ENCODE measurements at places on chromosomes 7 and 10. TPM values are rescaled to one million over a fixed set of nuclear protein-coding genes. Genes with fewer than 3 reads are reported as not detected.

GRCh38 chr7:91636728-91637127 is 243.8 kb downstream of the MTERF1 start:
- no peak overlapping the region for H3K27ac ChIP-seq
- H3K4me1 ChIP-seq, result no peaks in the 10 kb centered on the region
- H3K27me3 ChIP-seq, result no peaks in the 10 kb centered on the region
- no peaks in the 10 kb centered on the region for H3K36me3 ChIP-seq
- no peak overlapping the region for H3K4me3 ChIP-seq

GRCh38 chr10:43570971-43571370 is 3.4 kb downstream of the ZNF239 start:
- no peaks in the 10 kb centered on the region for H3K27me3 ChIP-seq
- no peak for DNase-seq
- H3K27ac ChIP-seq, result no peak overlapping the region
- no peaks in the 10 kb centered on the region for H3K36me3 ChIP-seq

DNA sequence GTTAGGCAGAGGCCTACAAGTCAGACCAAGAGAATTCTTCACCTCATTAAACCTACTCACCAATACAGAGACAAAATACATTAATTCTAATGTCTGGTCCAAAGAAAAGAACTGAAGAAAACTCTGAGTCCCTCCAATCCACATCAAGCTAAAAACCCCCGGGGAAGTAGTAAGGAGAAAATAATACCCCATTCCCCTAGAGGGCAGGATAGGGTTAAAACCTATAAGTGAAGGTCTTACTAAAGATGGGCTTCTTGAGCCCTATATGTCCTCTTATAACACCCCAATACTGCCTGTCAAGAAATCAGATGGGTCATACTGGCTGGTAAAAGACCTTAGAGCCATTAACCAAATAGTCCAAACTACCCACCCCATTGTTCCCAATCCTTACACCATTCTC is 141.3 kb upstream of the TMEM106B start:
- no peak for DNase-seq
- H3K4me1 ChIP-seq, result no peaks in the 10 kb centered on the region
- H3K36me3 ChIP-seq, result no peaks in the 10 kb centered on the region
- H3K4me3 ChIP-seq, result no peak overlapping the region
- H3K27me3 ChIP-seq, result no peaks in the 10 kb centered on the region
- no peak overlapping the region for H3K27ac ChIP-seq

GRCh38 chr10:26213157-26213800 is 3.3 kb upstream of the GAD2 start:
- no peak overlapping the region for H3K4me3 ChIP-seq
- H3K27me3 ChIP-seq, result peaks cover 23% of the 10 kb centered on the region

GRCh38 chr7:122416336-122416735 is 111.8 kb upstream of the FEZF1 start:
- DNase-seq, result no peak
- no peaks in the 10 kb centered on the region for H3K27me3 ChIP-seq
- H3K4me1 ChIP-seq, result no peaks in the 10 kb centered on the region
- no peak overlapping the region for H3K27ac ChIP-seq
- no peaks in the 10 kb centered on the region for H3K36me3 ChIP-seq
- H3K4me3 ChIP-seq, result no peak overlapping the region

DNA sequence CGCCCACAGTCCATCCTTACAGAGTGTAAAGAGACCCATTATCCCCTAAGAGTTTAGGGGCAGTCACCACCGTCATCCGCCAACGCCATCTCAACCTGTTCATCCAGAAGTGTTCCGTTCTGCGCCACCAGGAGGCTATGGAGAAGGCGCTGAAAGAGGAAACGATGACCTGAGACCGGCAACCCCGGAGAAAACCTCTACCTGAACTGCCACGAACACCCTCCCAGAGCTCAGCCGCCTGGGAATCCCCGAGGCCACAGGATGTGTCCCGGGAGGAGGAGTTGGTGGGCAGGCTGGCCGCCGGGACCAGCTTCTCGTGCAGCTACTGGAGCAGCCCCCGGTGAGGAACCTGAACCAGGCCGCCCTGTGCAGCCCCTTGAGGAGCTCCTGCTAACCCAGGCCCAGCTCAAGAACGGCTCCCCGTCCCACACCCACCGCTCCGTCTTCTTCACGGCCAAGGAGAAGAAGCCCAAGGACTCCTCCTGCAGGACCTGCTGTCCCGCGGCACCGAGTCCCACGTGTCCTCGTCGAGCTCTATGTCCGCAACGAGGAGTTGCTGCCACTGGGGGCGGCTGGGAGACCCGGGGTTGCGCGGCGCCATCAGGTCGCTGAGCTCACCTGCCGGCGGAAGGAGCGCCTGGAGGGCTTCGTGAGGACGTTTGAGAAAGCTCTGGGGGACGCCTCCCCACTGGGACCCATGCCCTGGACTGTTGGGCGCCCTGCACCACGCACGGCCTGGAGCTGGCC is 21.1 kb upstream of the LANCL2 start:
- no peak for DNase-seq
- no peaks in the 10 kb centered on the region for H3K4me1 ChIP-seq
- no peak overlapping the region for H3K4me3 ChIP-seq
- H3K27me3 ChIP-seq, result no peaks in the 10 kb centered on the region
- H3K36me3 ChIP-seq, result no peaks in the 10 kb centered on the region

DNA sequence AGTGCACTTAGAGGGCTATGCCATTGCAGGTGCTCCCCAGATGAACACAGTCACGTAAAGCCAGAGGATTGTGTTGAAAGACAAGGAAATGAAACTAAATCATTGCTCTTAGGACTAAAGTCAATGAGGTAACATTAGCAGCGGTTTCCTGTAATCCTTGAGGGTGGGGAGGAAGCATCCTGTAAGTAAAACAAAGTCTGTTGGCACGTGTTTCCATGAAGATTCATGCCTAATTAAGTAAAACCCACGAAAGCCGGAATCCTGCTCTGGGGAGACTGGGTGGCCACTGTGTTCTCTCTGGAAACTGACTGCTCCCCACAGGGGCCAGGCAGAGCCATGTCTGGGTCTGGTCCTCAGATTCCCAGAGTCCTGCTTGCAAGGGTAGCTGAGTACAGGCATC is 18.3 kb downstream of the STEAP1B start:
- no peaks in the 10 kb centered on the region for H3K27me3 ChIP-seq
- H3K36me3 ChIP-seq, result no peaks in the 10 kb centered on the region
- no peak for DNase-seq
- no peaks in the 10 kb centered on the region for H3K4me1 ChIP-seq

- H3K27me3 ChIP-seq, result no peaks in the 10 kb centered on the region
- no peak overlapping the region for H3K27ac ChIP-seq
- H3K4me1 ChIP-seq, result no peaks in the 10 kb centered on the region
- no peaks in the 10 kb centered on the region for H3K36me3 ChIP-seq
- no peak overlapping the region for H3K4me3 ChIP-seq
- no peak for DNase-seq
Observed at GRCh38 chr10:49274886-49275285, 24.1 kb upstream of the C10orf71 start.

- DNase-seq, result peak; percentile 26
- H3K27me3 ChIP-seq, result no peaks in the 10 kb centered on the region
- H3K27ac ChIP-seq, result no peak overlapping the region
- H3K36me3 ChIP-seq, result no peaks in the 10 kb centered on the region
- H3K4me3 ChIP-seq, result no peak overlapping the region
Observed at GRCh38 chr7:95213809-95214492, 110.4 kb downstream of the PON1 start.

DNA sequence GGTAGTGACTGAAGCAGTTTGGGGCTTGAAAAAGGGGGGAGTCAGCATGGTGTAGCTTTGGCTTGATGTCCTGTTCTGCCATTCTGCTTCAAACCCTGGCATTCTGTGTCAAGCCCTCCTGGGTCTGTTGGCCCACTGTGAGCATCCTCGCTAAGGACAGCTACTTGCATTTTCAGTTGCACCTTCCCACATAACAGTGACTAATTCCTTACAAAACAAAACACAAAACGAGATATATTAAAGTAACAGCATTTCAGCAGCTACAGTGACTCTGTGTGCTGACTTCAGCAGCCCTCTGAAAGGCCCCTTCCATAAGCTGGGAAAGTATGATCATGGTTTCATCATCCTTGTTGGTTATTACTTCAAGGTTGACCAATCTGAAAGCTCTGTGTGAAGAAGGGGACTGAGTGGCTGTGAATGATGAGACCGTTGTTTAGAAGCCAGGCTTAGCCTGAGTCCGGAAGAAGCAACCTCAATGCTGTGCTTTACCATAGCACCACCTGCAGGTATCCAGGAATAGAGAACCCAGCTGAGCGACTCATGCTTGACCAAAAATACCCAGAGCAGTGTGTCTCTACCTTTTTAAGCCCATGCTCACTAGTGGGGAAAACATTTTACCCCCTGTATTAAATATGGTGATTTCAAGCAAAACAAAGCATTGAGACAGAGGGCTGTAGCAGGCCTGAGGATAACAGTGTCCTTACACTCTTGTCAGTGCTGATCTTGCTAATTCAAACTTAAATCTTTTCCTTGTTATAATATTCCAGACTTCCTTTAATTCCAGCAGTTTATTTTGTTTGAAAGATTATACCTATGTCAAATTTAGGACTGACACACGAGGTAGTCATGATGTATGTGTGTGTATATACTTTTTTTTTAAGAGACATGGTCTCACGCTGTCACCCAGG is 42.6 kb upstream of the CC2D2B start:
- H3K27me3 ChIP-seq, result no peaks in the 10 kb centered on the region
- H3K27ac ChIP-seq, result no peak overlapping the region
- no peaks in the 10 kb centered on the region for H3K36me3 ChIP-seq
- DNase-seq, result peak; percentile 5
- peaks cover 8% of the 10 kb centered on the region for H3K4me1 ChIP-seq
- no peak overlapping the region for H3K4me3 ChIP-seq

- no peaks in the 10 kb centered on the region for H3K36me3 ChIP-seq
- no peaks in the 10 kb centered on the region for H3K4me1 ChIP-seq
- DNase-seq, result no peak
- H3K27ac ChIP-seq, result no peak overlapping the region
Observed at GRCh38 chr7:81774551-81774950, 4.7 kb upstream of the HGF start.

DNA sequence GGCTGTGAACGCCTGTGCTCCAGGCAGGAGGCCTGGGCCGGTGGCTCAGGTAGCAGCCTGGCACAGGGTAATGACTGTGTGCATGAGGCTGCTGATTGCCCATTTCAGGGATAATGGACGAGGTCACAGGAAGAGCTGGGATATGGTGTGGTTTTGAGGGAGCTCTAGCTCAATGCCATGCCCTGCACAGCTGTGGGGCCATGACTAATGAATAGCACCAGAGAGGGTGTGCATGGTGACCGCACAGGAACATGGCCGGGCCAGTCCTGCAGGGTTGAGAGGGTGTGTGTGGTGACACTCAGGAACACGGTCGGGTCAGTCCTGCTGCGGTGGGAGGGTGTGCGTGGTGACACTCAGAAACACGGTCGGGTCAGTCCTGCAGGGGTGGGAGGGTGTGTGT is 21.8 kb downstream of the NKX6-2 start:
- H3K4me3 ChIP-seq, result no peak overlapping the region
- no peaks in the 10 kb centered on the region for H3K27me3 ChIP-seq
- H3K27ac ChIP-seq, result no peak overlapping the region
- no peaks in the 10 kb centered on the region for H3K36me3 ChIP-seq
- H3K4me1 ChIP-seq, result no peaks in the 10 kb centered on the region

DNA sequence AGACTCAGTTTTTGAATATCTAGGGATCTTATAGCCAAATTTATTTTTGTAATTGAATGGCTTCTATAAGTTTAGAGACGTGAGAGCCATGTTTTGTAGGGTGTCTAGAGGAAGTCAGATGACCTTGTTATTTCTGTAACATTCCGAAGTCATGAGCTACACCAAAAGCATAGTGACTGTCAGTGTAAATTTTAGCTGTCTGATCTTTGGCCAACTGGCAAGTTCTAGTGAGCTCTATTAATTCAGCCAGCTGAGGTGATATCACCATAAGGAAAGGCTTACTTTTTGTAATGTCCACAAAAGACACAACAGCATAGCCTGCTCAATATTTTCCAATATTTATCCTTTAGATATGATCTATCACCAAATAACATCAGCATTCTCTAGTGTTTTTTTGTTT is 9.9 kb upstream of the NT5C3A start:
- no peak overlapping the region for H3K27ac ChIP-seq
- no peaks in the 10 kb centered on the region for H3K36me3 ChIP-seq
- no peak overlapping the region for H3K4me3 ChIP-seq
- DNase-seq, result no peak
- H3K4me1 ChIP-seq, result no peaks in the 10 kb centered on the region
- no peaks in the 10 kb centered on the region for H3K27me3 ChIP-seq

GRCh38 chr7:2140216-2141020 is 92.3 kb downstream of the MAD1L1 start:
- H3K36me3 ChIP-seq, result no peaks in the 10 kb centered on the region
- no peak overlapping the region for H3K4me3 ChIP-seq
- H3K27me3 ChIP-seq, result no peaks in the 10 kb centered on the region
- no peak for DNase-seq
- H3K27ac ChIP-seq, result no peak overlapping the region

DNA sequence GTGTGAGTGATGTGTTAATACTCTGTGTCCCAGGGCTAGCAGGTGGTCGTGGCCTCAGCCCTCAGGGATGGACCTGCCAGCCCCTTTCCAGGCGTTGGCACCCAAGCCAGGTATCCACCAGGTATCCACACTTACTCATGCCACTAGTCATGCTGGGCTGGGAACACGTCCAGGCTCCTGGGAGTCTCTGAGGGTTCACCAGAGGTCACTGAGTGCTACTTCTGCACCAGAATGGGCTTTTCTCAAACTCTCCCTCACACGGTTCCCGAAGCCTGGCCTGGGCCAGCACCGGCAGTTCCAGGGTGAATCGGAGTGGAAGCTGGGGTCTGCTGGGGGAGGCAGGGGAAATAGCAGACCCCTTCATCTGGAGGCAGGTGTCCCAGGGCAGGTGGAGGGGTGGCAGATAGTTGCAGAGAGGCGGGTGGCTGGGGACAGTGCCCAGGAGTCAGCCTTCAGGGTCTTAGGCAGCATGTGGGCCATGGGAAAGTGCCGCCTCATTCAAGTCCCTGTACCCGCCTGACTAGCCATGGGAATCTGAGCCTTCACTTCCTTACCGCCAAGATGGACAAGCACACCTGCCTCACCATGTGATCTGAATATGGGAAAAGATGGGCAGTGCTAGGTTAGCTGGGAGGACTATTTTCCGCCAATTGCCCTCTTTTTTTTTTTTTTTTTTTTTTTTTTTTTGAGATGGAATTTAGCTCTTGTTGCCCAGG is 95.5 kb upstream of the GTF2I start:
- no peak overlapping the region for H3K4me3 ChIP-seq
- H3K27me3 ChIP-seq, result no peaks in the 10 kb centered on the region
- DNase-seq, result no peak
- no peaks in the 10 kb centered on the region for H3K4me1 ChIP-seq
- no peak overlapping the region for H3K27ac ChIP-seq

- no peak overlapping the region for H3K4me3 ChIP-seq
- no peaks in the 10 kb centered on the region for H3K4me1 ChIP-seq
- no peak for DNase-seq
- H3K27ac ChIP-seq, result no peak overlapping the region
- H3K36me3 ChIP-seq, result no peaks in the 10 kb centered on the region
- no peaks in the 10 kb centered on the region for H3K27me3 ChIP-seq
Observed at GRCh38 chr7:49295146-49295545, 370.8 kb downstream of the CDC14C start.

GRCh38 chr7:115087437-115087836 is 165.5 kb downstream of the MDFIC start:
- no peak overlapping the region for H3K27ac ChIP-seq
- no peaks in the 10 kb centered on the region for H3K36me3 ChIP-seq
- peak; percentile 49 for DNase-seq
- peaks cover 29% of the 10 kb centered on the region for H3K4me1 ChIP-seq
- no peak overlapping the region for H3K4me3 ChIP-seq
- H3K27me3 ChIP-seq, result no peaks in the 10 kb centered on the region

The TMEM26 gene
- not detected for total RNA-seq

The CACNA2D1 gene
- total RNA-seq, result 32.0 TPM

The SLC25A28 gene
- total RNA-seq, result 22.1 TPM

The LHFPL3 gene
- not detected for total RNA-seq

The NRG3 gene
- total RNA-seq, result not detected

The CCL24 gene
- total RNA-seq, result not detected

The A1CF gene
- total RNA-seq, result 7.8 TPM

The DYNC1I1 gene
- 4.2 TPM for total RNA-seq

The PAPSS2 gene
- 16.9 TPM for total RNA-seq

The DNA2 gene
- 2.3 TPM for total RNA-seq

The TAS2R5 gene
- 0.99 TPM for total RNA-seq

All from body of pancreas (tissue), 4 donors.